ENCODE measurements at places on chromosomes 3 and 15.

DNA sequence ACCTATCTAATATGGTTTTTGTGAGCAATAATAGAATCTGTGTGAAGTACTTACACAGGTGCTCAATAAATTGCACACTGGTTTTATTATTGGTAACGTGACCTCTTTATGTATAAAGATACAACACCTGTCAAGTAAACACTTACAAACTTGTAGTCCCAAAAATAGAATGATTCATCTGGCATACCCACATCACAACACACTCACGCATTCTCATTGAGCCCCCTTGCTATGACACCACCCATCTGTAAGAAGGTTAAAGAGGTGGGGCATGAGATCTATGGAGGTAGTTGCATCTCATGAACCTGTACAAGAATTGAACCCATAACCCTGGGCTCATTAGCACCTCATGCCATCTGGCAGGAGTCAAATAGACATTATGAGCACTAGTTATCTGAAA, 134.9 kb upstream of the THBS1 start:
- no peak for DNase-seq

- DNase-seq, result no peak
These were observed 14.3 kb upstream of the FBXL22 start for GRCh38 chr15:63582718-63583426.

DNA sequence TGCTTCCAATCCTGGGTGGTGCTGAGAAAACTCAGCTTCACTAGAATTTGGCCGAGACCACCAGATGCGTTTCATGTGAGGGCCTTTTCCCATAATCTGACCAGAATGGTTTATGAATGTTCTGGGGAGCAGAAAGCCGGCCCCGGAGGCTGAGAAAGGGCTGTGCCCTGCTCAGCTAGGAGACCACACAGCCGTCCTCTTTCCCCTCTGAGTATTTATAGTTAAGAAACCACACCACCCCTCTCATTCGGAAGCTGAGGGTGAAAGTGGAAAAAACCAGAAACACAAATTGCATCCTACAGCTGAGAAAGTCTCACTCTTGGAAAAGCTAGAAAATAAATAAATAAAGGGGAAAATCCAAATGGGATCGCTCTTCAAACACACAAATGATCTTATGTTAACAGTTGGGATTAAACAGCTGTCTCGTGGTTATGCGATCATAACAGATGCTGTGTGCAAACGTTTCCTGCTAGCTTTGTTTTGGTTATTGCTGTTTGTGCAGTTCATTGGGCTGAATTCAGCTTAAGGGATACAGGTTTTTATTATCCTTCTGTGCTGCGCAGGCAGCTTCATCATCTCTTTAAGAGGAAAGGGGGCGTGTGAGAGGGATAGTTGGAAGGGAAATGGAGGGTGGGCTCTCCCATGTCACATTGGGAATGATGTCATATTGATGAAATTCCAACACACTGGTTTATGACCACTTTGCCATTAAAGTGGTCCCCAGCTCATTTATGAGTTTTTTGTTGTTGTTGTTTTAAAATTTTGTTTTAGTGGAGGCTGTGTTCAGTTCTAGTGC, 1026.2 kb upstream of the NR2F2 start:
- no peak for DNase-seq

- no peak for DNase-seq
These were observed 192.5 kb downstream of the RSL24D1 start for GRCh38 chr15:55003965-55004873.

DNA sequence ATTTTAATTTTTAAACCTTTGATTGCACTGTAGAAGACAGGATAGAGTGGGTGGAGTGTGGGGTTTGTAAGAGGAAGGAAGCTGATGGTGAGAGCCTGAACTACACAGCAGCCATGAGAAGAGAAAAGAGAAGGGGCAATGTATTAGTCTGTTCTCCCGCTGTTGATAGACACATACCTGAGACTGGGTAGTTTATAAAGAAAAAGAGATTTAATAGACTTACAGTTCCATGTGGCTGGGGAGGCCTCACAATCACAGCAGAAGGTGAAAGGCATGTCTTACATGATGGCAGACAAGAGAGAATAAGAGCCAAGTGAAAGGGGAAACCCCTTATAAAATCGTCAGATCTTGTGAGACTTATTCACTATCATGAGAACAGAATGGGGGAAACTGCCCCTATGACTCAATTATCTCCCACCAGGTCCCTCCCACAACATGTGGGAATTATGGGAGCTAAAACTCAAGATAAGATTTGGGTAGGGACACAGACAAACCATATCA, 37.3 kb downstream of the STARD5 start:
- DNase-seq, result no peak

GRCh38 chr3:131477813-131478212, 25.0 kb downstream of the MRPL3 start:
- DNase-seq, result no peak

- no peak for DNase-seq
These were observed 1308.8 kb downstream of the ROBO2 start for GRCh38 chr3:78348664-78349063.

DNA sequence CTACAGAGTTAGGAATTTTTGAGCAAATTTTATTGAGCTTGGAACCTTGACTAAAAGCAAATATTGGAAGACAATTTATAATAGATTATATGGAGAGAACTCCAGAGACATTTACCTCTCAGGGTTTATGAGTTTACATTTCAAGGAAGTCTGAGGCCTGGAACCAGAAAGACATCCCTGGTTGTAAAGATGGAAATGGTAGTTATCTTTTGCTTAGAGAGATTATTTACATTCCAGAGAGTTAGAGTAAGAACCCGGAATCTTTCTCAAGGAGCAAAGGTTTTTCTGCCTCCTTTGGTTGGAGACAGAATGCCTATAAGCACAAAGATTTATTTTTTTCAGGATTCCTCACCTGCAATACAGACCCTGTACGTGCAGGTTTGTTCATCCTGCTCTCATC, 458.1 kb downstream of the TBL1XR1 start:
- no peak for DNase-seq

DNA sequence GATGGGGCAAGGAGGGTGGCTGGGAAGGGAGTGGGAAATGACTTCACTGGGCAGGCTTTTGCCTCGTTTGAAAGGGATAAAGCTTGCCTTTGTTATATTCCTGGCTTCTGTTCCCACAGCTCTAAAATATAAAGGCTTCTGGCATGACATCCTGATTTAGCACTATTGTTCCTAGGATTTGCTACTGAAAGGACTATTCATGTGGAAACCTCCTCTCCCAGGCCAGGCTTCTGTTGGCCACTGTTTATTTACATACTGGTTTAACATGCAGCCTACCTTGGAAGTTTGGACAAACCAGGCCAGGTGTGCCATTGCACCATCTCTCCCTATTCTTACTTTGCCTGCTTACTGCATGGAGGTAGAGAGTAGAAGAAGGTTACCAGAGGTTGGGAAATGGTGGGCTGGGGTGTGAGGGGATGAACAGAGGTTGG, 2.4 kb upstream of the LMCD1 start:
- DNase-seq, result no peak

DNA sequence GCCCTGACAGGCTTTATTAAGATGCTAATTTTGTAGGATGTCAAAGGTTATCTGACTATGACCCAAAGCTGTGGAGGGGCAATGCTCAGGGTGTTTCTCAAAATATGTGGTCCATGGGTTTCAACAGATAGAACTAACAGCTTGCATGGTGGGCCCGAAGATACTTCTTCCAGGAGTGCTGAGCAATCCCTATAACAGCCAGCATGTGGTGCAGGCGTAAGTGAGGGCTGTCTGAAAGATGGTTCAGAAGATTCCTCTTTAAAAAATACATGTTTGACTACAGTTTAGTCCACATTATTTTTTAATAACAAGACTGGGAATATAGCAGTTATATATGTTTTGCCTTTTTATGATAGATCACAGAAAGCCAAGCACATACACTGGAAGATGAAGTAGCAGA, 7.6 kb downstream of the SCG3 start:
- no peak for DNase-seq

GRCh38 chr3:167480748-167481147, 6.9 kb upstream of the SERPINI2 start:
- DNase-seq, result no peak

- no peak for DNase-seq
These were observed 53.2 kb downstream of the CHL1 start for GRCh38 chr3:249587-250262.

GRCh38 chr3:115323380-115323779, 176.3 kb upstream of the ZBTB20 start:
- no peak for DNase-seq

- no peak for DNase-seq
These were observed 6.5 kb downstream of the CCDC33 start for GRCh38 chr15:74242441-74243185.

DNA sequence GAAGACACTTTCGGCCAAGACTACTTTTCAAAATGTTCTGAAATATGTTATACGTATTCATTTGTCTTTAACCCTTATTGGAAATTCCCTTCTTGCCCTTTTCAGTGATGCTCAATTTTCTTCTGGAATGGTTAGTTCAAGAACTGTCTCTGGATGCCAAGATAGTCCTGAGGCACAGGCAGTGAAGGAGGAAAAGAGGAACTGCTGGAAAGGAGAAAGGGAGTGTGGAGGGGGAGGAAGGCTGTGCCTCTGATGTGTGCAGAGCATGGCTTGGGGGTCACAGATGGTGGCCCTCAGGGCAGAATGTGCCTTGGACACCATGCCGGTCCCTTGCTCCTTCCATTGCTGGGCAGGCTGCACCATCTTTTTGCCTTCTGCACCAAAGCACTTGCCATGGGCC, 73.7 kb downstream of the CEP63 start:
- no peak for DNase-seq

- DNase-seq, result no peak
These were observed 2.0 kb downstream of the ACAN start for GRCh38 chr15:88805031-88805780.

DNA sequence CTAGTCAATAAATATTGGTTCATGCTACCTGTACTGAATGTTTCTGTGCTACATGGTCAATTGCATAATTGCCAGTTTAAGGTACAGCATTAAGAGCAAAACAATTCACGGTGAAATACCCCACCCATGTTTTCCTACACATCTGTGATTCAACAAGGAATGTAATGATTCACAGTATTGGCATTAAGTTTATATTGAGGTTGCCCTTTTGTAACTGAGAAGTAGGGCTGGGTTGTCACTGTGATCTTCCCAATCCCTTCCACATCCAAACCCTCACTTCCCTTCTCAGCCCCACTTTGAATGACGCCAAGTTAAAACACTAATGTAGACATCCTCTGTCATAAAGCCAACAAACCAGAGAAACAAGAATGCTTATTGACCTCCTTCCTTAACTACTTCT, 112.0 kb upstream of the TJP1 start:
- no peak for DNase-seq

GRCh38 chr3:152183473-152183872, 85.3 kb upstream of the MBNL1 start:
- DNase-seq, result peak; percentile 22

DNA sequence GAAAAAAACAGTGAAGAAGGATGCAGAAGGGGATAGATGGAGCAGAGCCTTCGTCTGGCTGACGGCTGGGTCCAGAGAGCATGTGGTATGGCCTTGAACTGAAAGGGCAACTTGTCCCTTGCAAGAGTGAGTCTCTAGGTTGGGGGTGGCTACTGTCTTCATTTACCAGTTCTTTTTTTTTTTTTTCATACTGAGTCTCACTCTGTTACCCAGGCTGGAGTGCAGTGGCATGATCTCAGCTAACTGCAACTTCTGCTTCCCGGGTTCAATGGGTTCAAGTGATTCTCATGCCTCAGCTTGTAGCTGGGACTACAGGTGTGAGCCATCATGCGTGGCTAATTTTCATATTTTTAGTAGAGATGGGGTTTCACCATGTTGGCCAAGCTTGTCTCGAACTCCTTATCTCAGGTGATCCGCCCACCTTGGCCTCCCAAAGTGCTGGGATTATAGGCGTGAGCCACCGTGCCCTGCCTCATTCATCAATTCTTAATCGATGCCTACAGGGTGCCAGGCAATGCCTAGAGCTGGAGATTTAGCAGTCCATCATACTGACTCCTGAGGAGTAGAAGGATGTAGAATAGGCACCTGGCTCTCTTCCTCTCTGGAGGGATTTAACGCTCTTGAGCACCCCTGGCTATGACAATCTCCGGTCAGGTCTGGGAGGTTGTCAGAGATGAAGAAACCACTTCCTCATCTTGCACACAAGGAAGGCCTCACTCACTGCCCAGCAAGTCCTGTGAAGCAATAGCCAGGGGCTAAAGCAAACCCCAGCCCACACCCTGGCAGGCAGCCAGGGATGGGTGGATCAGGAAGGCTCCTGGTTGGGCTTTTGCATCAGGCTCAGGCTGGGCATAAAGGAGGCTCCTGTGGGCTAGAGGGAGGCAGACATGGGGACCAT, at the start of gene CAMP:
TSS of gene CAMP (plus strand) at position 880 of the 898 bp plus-strand sequence. CDS start at position 897, 17 bp downstream.
- DNase-seq, result no peak

- no peak for DNase-seq
These were observed 63.2 kb downstream of the MAGEF1 start for GRCh38 chr3:184648636-184649035.

DNA sequence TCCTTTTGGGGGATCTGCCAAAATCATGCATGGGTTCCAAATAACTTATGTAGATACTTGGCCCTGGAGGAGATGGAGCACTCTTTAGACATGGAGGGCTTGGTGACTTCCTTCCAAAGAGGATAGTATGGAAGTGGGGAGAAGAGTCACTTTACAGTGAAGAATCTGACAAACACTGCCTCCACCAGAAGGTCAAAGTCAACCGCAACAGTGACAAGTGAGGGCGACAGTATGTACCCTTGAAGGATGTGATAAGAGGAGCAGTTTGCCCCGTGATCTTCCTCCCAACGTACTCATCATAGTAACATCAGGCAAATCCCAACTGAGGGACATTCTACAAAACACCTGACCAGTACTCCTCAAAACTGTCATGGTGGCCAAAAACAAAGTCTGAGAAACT, 62.0 kb downstream of the LMCD1 start:
- no peak for DNase-seq

DNA sequence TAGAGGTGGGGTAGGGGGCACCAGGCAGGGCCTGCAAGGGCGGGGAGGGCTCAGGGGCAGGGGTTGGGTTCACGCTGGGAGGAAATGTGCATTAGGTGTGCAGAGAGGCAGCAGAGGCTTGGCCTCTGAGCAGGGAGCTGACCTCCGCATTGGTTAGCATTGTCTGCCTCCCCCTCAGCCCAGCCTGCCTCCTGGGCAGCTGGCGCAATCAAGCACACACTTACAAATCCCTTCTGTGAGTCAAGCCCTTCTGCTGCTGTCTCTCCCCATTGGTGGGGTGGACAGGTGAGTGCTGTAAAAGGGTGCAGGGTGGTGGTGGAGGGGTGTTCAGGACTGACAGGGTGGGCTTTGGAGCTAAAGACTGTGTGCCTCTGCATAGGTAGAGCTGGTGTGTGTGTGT, 9.3 kb downstream of the LOXL1 start:
- DNase-seq, result no peak

GRCh38 chr3:49327485-49327884, 12.4 kb downstream of the USP4 start:
- DNase-seq, result no peak

DNA sequence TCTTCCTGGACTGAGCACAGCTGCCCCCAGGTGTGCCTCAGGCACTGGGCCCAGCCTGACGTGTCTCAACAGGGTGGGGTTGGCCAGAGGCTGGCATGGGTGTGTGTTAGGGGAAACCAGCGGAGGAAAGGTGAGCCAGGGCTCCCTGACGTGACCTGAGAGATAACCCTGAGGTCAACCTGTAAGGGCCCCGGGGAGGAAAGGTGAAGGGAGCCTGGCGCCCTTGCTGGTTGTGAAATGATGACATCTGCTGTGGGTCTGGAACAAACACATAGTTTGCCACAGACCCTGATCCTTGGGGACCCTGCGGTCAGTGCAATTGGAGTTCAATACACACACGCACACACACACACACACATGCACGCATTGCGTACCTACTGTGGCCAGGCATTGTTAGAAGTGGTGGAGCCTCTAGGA, 100.2 kb upstream of the TLE3 start:
- DNase-seq, result no peak
